ENCODE measurements at places on chromosomes 1 and 21. TPM values are rescaled to one million over a fixed set of nuclear protein-coding genes. Genes with fewer than 3 reads are reported as not detected.

The LCE1E gene
- total RNA-seq = not detected

The SESN2 gene
- 13.3 TPM for total RNA-seq

The FYB2 gene
- not detected for total RNA-seq

The KRTAP26-1 gene
- not detected for total RNA-seq
